ENCODE measurements at places on chromosomes 2 and 18.

DNA sequence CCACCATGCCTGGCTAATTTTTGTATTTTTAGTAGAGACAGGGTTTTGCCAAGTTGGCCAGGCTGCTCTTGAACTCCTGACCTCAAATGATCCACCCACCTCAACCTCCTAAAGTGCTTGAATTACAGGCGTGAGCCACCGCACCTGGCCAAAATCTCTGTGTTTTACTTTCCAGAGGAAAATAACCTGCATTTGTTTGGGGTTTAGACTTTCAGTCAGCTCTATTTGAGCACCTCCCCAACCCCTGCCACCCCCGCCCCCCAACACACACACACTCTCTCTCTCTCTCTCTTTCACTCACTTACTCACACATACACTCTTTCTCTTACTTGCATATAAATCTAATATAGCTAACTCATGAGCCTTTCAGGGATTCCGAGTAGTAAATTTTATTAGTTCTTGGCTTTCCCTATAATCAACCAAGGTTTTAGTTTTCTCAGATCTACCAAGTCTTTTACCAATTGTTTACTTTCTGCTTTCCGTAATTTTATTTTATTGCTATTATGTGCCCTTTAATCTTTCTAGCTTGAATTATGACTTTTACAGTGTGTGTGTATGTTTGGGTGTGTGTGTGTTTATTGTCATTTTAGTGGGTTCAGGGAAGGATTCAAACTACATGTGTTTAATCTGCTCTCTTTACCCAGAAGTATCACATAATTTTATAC, 24.5 kb downstream of the MFSD6 start:
- no peak for DNase-seq

DNA sequence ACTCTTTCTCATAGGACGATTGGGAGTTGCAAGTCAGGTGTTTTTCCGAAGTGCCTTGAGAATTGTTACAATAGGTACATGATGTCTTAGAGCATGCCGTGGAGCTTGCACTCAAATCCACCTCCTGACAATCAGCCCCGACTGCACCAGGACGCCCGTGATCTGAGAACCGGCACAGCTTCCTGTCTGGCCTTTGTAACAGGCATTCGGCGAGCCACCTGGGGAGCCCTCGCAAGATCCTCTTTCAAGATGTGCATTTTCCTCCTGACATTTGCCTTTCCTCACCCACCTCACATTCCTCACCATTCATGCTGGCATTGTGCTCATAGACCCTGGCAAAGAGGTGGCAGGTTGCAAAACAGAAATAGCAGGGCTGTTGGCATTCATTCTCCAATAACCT, 427.3 kb downstream of the GALR1 start:
- DNase-seq: peak; percentile 59

DNA sequence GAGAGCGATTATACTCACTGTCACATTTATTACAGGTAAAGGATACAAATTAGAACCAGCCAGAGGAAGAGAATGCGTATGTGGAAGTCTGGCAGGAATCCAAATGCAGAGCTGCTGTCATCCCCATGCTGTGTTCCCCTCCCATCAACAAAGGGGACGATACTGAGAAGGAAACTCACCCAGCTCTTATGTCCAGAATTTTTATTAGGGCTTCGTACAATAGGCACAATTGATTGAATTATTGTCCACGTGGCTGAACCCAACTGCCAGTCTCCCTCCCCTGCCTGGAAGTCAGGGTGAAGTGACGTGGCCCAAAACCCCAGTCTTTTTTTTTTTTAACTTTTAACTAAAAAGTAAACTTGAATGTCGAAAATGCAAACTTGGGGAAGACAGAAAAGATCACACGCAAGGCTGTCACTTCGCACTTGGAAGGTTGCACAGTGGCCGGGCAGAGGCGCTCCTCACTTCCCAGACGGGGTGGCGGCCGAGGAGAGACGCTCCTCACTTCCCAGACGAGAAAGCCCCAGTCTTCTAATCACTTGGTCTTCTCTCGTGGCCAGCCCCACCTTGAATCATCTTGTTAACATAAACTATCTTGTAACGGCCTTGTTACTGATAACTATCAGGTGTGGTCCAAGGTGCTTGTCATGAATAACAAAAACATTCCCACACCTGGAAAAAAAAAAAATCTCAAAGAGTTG, 40.0 kb upstream of the ITSN2 start:
- peak; percentile 19 for DNase-seq

- no peak for DNase-seq
Observed at GRCh38 chr2:174106736-174107135, 141.6 kb upstream of the SP3 start.

DNA sequence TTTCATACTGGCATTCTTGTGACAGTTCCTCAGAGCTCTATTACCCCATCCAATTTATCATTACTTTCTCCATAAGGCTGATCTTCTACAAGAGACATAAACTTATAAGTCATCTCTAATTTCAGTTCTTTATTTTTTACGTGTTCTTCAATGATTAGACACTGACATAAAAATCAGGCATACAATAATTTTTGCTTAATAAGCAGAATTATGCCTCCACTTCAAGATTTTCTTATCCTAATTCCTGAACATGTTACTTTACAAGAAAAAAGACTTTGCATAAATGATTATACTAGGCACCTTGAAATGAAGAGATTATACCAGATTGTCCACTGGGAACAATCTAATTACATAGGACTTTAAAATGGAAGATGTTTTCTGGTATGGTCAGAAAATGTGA, 1304.5 kb upstream of the SLC39A10 start:
- no peak for DNase-seq

GRCh38 chr2:5020116-5020875, 671.9 kb upstream of the SOX11 start:
- no peak for DNase-seq

GRCh38 chr18:53796040-53796729, 428.3 kb downstream of the MBD2 start:
- DNase-seq: no peak

GRCh38 chr2:42922293-42922692, 129.9 kb upstream of the HAAO start:
- DNase-seq: no peak

GRCh38 chr18:60577457-60577856, 204.9 kb upstream of the MC4R start:
- DNase-seq: no peak

Measured in GM23338 (cell line).